NCI-H526 (cell line): ENCODE measurements at places on chromosomes 12 and 14.
A peak's percentile ranks its signal among the peaks of the same experiment; 100 is the strongest.

GRCh38 chr12:103745962-103746361, 95.1 kb downstream of the NT5DC3 start:
- no peak for DNase-seq

- no peak for DNase-seq
Measured at GRCh38 chr14:60621386-60621785, 27.9 kb downstream of the SIX1 start.

DNA sequence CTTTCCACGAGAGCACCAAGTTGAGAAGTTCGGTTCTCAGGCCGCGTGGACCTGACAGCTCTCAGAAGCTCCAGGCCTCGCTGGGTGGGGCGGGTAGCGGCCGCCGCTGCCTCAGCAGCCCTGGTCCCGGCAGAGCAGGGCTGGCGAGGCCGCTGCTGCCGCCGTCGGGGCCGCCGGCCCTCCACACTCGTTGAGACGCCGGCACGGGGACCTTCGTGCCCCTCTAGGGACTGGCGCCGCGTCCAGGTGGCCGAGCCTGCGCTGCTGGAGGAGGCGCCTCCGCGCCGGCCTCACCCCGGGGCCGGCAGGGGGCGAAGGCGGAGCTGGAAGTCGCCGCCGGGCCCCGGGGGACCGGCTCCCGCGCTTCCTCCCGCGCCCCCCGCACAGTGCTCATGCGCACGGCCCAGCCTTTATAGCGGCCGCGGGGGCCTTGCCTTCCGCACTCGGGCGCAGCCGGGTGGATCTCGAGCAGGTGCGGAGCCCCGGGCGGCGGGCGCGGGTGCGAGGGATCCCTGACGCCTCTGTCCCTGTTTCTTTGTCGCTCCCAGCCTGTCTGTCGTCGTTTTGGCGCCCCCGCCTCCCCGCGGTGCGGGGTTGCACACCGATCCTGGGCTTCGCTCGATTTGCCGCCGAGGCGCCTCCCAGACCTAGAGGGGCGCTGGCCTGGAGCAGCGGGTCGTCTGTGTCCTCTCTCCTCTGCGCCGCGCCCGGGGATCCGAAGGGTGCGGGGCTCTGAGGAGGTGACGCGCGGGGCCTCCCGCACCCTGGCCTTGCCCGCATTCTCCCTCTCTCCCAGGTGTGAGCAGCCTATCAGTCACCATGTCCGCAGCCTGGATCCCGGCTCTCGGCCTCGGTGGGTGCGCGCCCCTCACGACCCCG, at the start of gene COCH:
Gene COCH, plus strand, starts transcription at position 440 of the 879 bp plus-strand sequence. Its CDS starts 380 bp downstream, at position 820.
- no peak for DNase-seq

GRCh38 chr14:35020713-35021112, 25.4 kb upstream of the FAM177A1 start:
- DNase-seq: no peak

- no peak for DNase-seq
Measured at GRCh38 chr12:107418981-107419380, 266.6 kb upstream of the PWP1 start.

DNA sequence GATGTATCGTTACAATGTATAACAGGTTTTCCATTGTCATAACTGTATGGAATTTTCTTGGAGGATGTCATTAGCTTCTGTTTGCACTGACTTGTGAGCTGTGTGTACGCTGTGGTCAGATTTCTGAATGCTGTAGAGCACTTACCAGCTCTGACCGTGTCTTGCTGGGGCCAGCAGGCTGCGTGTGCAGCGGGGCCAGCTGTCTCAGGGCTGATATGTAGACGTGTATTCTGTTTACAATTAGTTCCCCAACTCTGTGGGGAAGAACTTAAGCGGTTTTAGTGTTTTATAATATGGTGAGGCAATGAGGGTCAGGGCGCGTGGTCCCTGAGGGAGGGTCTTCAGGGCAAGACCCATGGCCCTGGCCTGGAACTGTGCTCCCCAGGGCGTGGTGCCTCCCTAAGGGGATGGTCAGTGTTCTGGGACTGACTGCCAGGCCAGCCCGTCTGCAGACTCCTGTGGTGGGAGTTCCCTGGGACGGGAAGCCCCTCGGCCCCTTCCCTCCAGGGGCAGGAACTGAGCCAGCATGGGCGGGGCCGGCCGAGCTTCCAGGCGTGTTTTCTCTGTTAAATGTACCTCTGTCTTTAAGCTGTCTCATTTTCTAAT, 18.7 kb downstream of the XRCC3 start:
- no peak for DNase-seq

DNA sequence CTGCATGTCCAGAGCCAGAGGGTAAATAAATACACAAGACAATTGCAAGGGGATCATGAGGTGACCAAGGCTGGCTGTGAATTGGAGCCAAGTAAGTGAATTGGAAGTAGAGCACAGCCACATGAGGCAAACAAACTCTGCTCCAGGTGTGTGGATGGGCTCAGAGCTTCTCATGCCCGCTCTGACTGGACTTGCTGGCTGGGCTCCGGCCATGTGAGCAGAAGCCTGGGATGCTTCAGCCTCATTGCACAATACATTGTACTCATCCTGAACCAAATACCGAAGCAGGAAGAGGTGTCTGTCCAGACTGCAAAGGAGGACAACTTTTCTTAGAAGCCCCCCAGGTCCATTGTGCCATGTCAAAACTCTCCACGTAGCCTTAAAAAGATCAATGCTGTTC, 193.0 kb downstream of the TTC8 start:
- DNase-seq: no peak

GRCh38 chr14:99741227-99741976, 51.8 kb upstream of the EML1 start:
- no peak for DNase-seq

DNA sequence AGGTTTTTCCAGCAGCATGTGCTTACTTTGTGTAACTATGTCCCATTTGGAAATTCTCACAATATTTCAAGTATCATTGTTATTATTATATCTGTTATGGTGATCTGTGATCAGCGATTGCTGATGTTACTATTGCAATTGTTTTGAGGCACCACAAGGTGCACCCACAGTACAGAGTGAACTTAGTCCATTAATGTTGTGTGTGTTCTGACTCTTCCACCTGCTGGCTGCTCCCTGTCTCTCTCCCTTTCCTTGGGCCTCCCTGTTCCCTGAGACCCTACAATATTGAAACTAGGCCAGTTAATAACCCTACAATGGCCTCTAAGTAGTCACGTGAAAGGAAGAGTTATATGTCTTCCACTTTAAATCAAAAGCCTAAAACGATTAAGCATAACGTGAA, 153.9 kb downstream of the PIK3C2G start:
- DNase-seq: no peak

GRCh38 chr12:52903855-52904508, 894 bp downstream of the KRT8 start:
- DNase-seq: no peak

DNA sequence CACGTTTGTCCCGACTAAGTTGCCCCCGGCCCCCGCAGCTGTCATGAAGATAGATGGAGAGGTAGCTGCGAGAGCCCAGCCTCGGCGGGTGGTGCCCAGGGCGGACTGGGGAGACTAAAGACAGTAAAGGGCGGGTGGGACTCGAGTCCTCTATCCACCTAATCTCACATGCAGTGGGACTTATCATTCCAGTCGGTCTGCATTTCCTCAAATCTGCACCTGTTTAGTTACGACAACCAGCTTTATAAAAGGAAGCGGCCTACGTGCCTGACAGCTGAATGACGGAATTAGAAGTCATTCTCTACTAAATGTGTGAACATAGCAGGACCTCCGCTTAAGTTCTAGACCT, 109.8 kb upstream of the EGLN3 start:
- DNase-seq: no peak

- DNase-seq: peak; percentile 67
Measured at GRCh38 chr14:106790189-106791036, 1264.0 kb downstream of the TMEM121 start.

DNA sequence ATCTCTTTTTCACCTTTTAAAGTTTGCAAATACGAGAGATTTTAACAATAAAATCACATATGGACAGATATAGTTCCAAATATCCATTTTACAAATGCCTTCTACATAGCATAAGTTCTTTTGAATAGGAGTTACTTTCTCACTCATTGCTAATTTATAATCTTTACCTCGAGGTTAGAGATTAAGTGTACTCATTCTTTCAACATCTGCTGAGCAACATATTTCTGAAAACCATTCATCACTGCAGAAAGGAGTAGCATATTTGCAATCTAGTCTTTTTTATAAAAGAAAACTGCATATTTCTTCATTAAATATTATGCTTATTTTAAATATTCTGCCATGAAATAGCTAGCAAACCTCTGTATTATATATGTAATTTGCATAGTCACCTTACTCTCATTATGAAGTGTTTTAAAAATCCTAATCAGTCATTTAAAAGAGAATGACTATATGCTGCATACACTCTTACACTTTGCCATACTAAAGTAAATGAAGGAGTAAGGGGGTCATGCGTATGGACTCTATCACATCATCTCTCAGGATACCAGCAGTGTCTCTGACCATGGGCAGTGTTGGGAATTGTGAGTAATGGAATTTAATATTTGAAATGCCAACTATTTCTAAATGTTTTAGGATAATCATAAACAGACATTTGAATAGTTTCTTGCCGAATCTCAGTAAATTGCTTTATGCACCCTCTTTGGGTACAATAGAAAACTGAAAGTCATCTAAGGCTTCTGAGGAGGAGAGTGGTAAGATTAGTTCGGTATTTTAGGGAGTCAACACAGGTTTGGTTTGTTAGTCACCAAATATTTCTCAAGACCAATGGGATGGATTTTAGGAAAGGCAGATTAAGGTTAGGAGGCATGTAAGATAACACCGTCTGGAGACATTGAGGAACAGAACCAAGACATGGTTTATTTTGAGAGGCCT, 524.8 kb upstream of the ATP2B1 start:
- DNase-seq: no peak

- DNase-seq: no peak
Measured at GRCh38 chr14:34964977-34965764, 17.6 kb upstream of the SRP54 start.

GRCh38 chr14:96944297-96944696, 147.1 kb downstream of the VRK1 start:
- DNase-seq: no peak

- peak; percentile 10 for DNase-seq
Measured at GRCh38 chr12:14111230-14111865, 129.9 kb upstream of the GRIN2B start.

- DNase-seq: no peak
Measured at GRCh38 chr12:26697217-26697616, 135.8 kb downstream of the ITPR2 start.

GRCh38 chr12:114404083-114404925, 1.6 kb downstream of the TBX5 start:
- DNase-seq: no peak

DNA sequence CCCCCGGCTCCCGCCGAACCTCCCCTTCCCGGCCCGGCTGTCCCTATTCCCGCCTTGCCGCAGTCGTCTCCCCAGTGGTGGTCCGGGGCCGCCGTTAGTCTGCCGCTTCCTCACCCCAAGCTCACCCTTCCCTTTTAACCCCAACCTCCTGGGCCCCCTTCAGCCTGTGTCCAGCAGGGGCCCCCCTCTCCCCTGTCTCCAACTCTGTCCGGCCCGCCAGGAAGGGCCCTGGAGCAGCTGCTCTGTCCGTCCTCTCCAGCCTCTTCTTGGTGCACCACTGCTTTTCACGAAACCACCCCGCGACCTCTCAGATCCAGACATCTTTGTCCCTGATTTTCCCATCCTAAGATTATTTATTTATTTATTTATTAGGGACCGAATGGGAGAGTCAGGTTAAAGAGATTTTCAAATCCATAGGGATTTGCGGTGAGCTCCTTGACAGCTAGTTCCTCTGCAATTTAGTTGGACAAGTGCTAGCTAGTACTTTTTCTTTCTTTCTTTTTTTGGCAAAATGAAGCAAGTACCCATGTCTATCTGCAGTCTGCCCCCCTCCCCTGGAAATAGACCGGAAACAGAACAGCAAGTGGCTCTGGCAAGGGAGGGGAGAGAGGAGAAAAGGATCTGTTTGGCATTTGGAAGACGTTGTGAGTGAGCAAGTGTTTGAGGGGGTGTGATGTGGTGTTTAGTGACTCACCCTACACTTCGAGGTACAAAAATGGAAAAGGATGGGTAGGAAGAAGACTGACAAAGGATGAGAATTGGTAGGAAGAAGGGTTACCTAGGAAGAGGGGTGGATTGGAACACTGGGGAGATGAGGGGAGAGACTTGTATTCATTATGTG, 632 bp downstream of the UBR7 start:
- no peak for DNase-seq

GRCh38 chr12:52120951-52121823, 41.7 kb downstream of the SMIM41 start:
- no peak for DNase-seq

- DNase-seq: no peak
Measured at GRCh38 chr12:32671930-32672780, 6.9 kb upstream of the DNM1L start.

- DNase-seq: peak; percentile 83
Measured at GRCh38 chr14:90546767-90547166, 149.9 kb downstream of the CALM1 start.

DNA sequence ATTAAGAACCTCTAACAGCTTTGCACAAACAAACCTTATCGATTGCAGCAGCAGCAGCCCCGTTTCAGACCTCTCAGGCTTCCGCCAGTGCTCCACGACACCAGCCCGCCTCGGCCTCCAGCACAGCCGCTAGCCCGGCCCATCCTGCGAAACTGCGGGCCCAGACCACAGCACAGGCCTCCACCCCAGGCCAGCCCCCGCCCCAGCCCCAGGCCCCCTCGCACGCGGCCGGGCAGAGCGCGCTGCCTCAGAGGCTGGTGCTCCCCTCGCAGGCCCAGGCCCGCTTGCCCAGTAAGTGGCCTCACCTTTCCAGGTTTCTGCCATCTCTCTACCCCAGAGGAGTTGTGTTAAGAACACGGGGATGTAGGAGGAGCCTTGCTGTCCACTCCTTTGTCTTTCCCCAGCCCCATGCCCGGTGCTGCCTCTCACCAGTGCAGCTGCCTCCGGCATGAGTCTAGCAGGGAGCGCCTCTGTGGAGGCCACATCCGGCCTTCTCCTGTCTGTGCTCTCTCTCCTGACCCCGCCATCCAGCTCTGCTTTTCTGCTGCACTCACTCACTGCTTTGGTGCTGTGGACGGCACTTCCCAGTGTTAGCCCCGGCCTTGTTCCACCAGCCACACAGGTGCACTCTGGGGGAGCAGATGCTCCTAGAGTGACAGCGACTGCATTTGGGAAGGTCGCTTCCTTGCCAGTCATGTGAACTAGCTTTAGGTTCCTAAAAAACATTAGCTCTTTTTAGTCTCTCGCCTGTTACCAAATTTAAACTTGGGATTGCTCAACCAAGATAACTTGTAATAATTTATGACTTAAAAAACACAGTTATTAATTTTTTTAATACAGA, 71.5 kb downstream of the EP400 start:
- no peak for DNase-seq

DNA sequence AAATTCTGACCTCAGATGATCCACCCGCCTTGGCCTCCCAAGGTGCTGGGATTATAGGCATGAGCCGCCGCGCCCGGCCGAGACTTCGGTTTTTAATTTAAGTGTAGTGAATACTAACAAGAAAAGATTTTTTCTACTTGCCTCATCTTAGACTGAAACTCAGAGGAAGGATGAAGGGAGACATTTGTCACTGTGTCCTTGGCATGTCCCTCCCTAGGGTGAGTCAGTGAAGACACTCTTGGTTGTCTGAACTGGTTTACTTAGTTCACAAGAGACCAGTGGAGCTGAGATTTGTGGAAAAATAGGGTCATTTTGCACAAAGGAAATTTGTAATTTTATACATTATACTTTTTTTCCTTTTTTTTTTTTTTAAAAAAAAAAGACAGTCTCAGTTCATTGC, 13.5 kb downstream of the C12orf71 start:
- DNase-seq: no peak

GRCh38 chr12:95740751-95741150, 49.8 kb downstream of the NTN4 start:
- DNase-seq: no peak

GRCh38 chr14:102013669-102014200, 49.4 kb downstream of the DYNC1H1 start:
- no peak for DNase-seq
